Pancreas (tissue), 10 donors: ENCODE measurements at places on chromosomes 16 and 17.

DNA sequence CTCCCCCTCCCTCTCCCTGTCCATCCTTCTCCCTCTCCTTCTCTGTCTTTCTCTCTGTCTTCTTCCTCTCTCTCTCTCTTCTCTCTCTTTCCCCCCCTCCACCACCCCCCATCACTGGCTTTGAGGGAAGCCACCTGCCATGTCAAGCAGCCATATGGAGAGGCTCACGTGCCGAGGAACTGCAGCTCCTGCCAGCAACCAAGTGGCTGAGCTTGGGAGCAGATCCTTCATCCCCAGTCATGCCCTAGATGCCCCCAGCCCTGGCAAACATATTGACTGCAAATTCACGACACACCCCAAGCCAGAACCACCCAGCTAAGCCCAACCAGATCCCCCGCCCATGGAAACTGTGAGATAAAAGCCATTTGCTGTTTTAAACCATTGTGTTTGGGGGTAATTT, 40.9 kb upstream of the RBFOX3 start:
- DNase-seq = no peak

GRCh38 chr16:21256636-21257035, 21.5 kb downstream of the CRYM start:
- no peak for DNase-seq

GRCh38 chr16:912684-913613, 57.8 kb downstream of the LMF1 start:
- DNase-seq = no peak

DNA sequence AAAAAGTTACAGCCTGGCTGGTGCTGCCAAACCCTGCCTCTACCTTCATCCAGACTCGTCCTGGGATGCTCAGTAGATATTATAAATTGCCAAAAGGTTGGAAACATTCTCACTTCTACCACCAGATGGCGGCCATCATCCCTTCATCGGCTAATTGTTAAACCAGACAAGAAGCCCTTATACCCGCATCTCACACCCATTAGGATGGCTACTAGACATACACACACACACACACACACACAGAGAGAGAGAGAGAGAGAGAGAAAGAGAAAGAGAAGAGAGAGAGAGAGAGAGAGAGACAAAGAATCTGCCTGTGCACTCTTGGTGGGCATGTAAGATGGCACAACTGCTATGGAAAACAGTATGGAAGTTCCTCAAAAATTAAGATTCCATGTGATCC, 15.0 kb upstream of the SCIMP start:
- peak; percentile 31 for DNase-seq
